ENCODE measurements at places on chromosomes 1 and 21. TPM values are rescaled to one million over a fixed set of nuclear protein-coding genes. Genes with fewer than 3 reads are reported as not detected.
A peak's percentile ranks its signal among the peaks of the same experiment; 100 is the strongest.

DNA sequence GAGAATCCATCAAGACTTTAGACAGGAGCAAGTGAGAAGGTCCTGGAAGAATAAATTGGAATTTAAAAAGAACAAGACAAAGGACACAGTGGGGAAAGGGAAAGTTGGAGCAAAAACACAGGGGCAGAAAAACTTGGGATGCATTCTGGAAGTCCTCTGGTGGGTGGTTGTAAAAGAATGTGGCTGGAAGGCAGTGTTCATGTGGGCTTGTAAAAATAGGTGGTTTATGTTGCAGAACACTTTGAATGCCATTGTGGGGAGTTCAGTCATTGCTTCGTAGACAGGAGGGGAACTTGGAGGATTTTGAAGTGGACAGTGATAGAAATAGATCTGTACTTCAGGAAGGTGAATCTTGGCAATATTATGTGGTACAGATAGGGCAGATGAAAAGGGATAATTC is 15.2 kb downstream of the KIF1B start:
- DNase-seq, result no peak

Gene TNFRSF18
- total RNA-seq, result 0.26 TPM

DNA sequence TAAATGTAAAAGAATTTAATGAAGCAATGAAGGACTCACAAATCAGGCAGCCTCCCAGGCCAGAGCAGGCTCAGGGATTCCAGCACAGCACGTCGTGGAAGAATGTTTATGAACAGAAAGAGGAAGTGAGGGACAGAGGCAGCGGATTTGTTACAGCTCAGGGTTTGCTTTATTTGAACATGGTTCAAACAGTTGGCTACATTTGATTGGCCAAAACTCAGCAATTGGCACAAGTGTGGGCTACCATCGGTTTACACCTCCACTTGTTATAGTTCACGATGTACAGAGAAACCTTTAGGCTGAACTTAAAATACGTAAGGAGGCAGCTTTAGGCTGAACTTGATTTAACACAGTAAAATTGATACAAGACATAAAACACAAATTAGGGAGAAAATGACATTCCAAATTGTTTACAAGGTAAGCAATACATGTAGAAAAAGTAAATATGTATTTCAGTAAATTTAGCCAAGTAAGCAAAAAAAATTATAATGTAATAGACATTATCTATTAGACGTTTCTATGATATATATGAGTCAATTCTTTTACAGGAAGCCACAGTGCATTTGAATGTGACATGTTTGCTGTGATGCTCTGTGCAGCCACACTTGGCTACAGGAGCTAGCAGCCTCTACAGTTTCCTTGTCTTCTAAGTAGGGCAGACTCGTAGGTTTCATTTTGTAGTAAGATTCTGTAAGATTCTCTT is 126.5 kb downstream of the ADSS2 start:
- DNase-seq, result peak; percentile 81

DNA sequence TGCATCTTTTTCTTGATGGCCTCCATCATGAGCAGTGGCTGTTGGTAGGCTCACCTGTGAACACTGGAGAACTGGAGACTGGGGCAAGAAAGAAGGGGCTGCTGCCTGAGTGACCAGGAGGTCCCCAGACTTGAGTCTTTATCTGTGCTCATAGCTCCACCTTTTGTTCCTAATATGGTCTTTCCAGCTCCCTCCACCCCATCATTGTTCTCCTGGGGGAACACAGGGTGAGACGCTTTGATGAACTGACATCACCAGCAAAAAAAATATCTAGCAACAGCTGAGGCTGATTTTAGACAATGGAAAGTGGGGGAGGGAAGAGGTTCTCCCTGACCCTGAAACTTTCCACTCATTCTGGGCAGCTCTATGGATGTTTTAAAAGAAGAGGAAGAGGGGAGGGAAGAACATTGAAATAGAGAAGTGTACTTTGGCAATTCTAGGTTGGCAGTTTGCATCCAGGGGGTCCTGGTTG is at the start of gene TPM3:
Gene TPM3, minus strand, starts transcription at position 111 of the 472 bp plus-strand sequence. Its CDS starts 82 bp downstream, at position 29.
- peak; percentile 87 for DNase-seq

Gene CD34
- 19.8 TPM for total RNA-seq

- no peak for DNase-seq
These were observed 216.4 kb downstream of the SLC44A5 start for GRCh38 chr1:75394386-75395139.

- DNase-seq, result no peak
These were observed 57.5 kb upstream of the EPS8L3 start for GRCh38 chr1:109821221-109821669.

DNA sequence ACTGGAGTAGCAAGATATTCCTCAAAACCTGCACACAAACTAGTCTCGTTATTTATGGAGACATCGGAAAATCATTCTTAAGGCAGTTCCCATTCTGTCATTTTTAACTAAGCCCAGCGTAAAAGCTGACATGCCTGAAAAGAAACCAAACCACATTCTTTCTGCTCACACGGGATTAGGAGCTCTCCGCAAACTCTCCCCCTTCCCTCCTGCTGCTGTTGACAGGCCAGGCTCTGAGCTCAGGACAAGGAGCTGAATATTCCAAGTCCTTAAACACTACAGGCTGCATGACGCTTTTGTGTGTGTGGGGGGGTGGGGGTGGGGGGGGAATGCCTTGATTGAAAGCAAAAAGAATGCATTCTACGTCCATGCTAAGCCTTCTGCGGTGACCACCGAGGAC is 5.2 kb downstream of the OLIG1 start:
- DNase-seq, result no peak

- DNase-seq, result no peak
These were observed 995 bp upstream of the KIF26B start for GRCh38 chr1:245153552-245154428.

Gene BARHL2
- not detected for total RNA-seq

DNA sequence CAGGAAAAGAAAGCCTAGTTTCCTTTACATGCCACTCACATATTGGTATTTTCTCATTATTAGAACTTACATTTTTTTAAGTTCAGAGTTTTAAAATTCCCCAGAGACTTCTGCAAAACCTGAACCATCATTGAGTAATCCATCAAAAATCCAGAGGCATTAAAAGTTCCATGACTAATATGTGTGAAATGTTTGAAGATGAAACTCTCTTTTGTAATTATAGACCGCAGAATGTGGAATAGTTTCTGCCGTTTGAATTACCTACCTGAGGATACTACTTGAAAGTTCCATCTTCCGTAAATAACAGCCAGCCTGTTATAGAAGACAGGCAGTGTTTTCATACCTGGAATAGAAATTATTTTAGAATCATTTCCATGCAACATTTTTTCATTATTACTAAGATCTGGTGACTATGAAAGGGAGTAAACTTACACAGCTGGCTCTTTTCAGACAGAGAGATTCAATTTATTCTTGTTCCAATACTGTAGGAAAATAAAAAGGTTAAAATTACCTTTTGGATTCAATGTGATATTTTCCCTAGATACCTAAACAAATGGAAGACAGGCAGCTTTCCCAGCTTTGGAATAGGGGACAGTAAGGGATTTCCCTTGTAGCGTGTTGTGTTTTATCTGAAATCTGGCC is 131.4 kb downstream of the ST6GALNAC5 start:
- DNase-seq, result no peak

GRCh38 chr1:27659497-27660299 is 12.3 kb downstream of the IFI6 start:
- peak; percentile 82 for DNase-seq

- DNase-seq, result no peak
These were observed 23.2 kb upstream of the CAMTA1 start for GRCh38 chr1:6762060-6762459.

GRCh38 chr21:28834335-28835238 is 158.1 kb downstream of the LTN1 start:
- no peak for DNase-seq

Gene KRTAP20-2
- not detected for total RNA-seq

GRCh38 chr1:86940599-86940998 is 26.2 kb downstream of the HS2ST1 start:
- no peak for DNase-seq

Gene PROK1
- not detected for total RNA-seq

DNA sequence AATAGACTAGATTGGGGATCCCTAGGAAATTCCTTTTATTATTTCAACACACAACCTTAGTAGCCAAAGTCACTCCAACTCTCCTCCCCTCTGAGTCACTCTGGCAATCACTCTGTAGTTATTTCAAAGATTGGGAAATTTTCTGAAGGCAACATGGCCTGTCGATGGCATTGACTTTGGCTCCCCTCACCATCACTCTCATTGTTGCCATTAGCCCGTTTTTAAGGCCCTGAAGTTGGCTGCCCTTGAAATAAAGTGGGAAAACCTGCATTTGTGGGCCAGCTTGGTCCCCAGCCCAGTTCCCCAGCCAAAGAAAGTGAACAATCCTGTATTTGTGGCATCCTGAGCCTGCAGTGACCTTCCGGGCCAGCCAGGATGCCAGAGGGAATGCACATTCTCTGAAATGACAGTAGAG is 52.5 kb downstream of the CDC7 start:
- DNase-seq, result no peak

- no peak for DNase-seq
These were observed 54.3 kb downstream of the ST6GALNAC5 start for GRCh38 chr1:76921590-76921989.

DNA sequence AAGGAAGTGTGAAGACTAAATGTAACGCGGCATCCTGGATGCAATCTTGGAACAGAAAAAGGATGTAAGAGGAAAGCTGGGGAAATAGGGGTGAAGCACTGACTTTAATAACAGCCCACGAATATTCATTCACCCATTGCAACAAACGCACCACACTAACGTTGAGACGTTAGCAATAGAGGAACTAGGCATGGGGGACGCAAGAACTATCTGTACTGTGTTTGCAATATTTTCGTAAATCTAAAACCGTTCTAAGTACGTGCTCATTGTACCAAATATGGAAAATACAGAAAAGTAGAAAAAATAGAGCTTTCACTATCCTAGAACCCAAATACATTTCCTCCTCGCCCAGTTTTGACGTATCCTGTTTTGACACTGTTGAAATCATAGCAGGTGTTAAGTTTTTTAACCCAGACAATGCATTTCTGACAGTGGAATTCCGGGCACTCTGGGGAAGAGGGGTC is 3.9 kb downstream of the LAPTM5 start:
- no peak for DNase-seq

Gene KIFAP3
- total RNA-seq, result 15.8 TPM

Gene AHCYL1
- total RNA-seq, result 39.7 TPM

DNA sequence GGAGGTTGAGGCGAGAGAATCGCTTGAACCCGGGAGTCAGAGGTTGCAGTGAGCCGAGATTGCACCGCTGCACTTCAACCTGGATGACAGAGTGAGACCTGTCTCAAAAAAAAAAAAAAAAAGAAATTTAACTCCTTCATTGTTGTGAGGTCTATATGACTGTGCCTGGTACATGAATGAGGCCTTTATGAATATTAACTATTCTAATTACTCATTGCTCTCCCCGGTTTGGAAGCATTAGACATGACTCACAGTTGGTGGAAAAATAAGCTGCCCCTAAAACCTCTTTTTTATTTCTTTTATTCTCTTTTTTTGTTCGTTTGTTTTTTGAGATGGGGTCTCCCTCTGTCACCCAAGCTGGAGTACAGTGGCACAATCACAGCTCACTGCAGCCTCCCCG is 3.3 kb downstream of the NPPB start:
- no peak for DNase-seq

Gene OR2L5
- total RNA-seq, result not detected

Gene CASZ1
- 2.3 TPM for total RNA-seq

DNA sequence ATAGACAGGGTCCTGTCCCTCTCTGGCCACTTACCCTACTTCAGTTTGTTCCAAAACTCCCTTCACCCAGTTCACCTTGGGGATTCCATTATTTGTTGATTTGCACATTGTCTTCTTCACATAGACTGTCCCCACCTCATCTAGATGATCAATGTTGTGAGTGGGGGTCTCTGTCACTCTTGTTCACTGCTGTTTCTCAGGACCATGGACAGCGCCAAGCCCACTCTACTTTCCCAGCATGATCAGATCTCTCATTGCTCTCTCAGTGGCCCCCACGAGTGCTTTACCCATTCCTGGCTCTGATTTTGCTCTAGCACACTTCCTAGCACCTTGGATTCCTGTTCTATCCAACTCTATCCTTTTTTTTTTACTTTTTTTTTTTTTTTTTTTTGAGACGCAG is 45.4 kb upstream of the IGSF21 start:
- DNase-seq, result no peak

Gene ZNF670
- 6.2 TPM for total RNA-seq

GRCh38 chr1:16207318-16208269 is 4.9 kb downstream of the ARHGEF19 start:
- DNase-seq, result no peak

Gene ZZZ3
- total RNA-seq, result 50.6 TPM

Gene TMEM82
- 0.13 TPM for total RNA-seq

DNA sequence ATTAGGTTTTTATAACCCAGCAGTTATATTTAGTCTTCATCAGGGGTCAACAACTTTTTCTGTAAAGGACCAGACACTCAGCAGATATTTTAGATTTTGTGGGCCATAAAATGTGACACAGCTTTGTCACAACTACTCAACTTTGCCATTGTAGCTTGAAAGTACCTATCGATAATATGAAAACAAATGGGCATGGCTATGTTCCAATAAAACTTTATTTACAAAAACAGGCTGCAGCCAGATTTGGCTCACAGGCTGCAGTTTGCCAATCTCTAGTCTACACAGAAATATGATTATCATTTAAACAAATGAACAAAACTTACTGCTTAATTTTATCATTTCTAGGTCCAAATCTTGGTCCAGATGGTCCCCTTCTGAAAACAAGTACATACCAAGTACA is 23.0 kb downstream of the VAMP4 start:
- no peak for DNase-seq

Gene COL11A1
- under 0.01 TPM for total RNA-seq

DNA sequence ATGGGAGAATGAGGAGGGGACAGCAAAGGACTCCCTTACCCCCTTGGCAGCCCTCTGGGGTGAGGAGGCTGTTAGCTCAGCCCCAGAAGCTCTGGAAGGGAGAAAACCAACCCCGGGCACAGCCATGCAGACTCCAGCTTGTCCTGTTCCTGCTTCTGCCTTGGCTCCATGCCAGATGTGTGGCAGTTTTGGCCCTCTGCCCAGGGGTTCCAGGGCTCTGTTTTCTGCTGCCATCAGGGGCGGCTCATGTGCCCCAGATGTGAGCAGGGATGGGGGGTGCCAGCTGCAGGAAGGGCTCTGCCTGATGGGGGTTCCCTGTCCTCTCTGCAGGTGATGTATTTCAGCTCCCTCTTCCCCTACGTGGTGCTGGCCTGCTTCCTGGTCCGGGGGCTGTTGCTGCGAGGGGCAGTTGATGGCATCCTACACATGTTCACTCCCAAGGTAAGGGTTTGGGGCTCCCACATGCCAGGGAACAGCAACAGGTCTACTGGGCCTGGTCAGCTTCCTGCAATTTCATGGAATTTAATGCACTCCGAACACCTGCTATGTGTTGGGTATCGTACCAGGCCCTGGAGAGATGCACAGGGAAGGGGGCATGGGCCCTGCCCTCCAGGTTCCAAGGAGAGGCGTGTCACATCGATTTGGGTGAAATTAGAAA is 26.1 kb downstream of the SLC6A17 start:
- peak; percentile 19 for DNase-seq

GRCh38 chr1:97845805-97846204 is 75.0 kb downstream of the DPYD start:
- no peak for DNase-seq

GRCh38 chr1:206490771-206491405 is 16.4 kb upstream of the RASSF5 start:
- DNase-seq, result no peak

Gene TSSK3
- total RNA-seq, result 0.26 TPM

- no peak for DNase-seq
These were observed 67.1 kb downstream of the CD58 start for GRCh38 chr1:116503546-116504307.
